ENCODE measurements at places on chromosomes 3 and 15. TPM values are rescaled to one million over a fixed set of nuclear protein-coding genes. Genes with fewer than 3 reads are reported as not detected.

ATP13A5 gene
- not detected for total RNA-seq

NME9 gene
- total RNA-seq, result not detected

WDR93 gene
- total RNA-seq, result not detected

- no peaks in the 10 kb centered on the region for H3K27me3 ChIP-seq
- no peaks in the 10 kb centered on the region for H3K4me1 ChIP-seq
- no peak overlapping the region for H3K27ac ChIP-seq
- H3K36me3 ChIP-seq, result no peaks in the 10 kb centered on the region
- no peak overlapping the region for H3K4me3 ChIP-seq
- no peak for DNase-seq
Observed at GRCh38 chr3:14542656-14543055, 2.5 kb upstream of the GRIP2 start.

SCAANT1 gene
- total RNA-seq, result not detected

TPRG1 gene
- 7.4 TPM for total RNA-seq

DNA sequence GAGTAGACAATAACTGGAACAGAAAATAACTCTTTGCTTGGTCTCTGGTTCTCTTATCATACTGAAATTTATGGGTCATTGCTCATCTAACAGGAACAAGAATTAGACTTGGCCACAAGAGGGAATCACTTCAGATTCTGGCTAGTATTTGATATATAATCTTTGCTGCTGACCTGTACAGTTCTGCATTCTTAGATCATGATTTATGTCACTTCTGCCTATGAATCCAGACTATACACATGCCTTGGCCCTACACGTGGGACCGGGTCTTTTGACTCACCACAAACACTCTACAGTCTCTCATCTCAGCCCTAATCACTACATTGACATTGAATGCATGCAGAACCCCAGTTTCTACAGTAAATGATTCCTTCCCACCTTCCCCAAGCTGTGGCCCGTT is 162.5 kb upstream of the SOX2 start:
- no peaks in the 10 kb centered on the region for H3K36me3 ChIP-seq
- H3K27ac ChIP-seq, result no peak overlapping the region
- H3K4me1 ChIP-seq, result no peaks in the 10 kb centered on the region
- DNase-seq, result no peak

- no peak overlapping the region for H3K4me3 ChIP-seq
- H3K27ac ChIP-seq, result no peak overlapping the region
- DNase-seq, result no peak
- no peaks in the 10 kb centered on the region for H3K4me1 ChIP-seq
- no peaks in the 10 kb centered on the region for H3K36me3 ChIP-seq
Observed at GRCh38 chr3:61425356-61425755, 136.0 kb upstream of the PTPRG start.

IQGAP1 gene
- 340 TPM for total RNA-seq

GRCh38 chr3:168497183-168497582 is 401.5 kb upstream of the GOLIM4 start:
- H3K27me3 ChIP-seq, result no peaks in the 10 kb centered on the region
- H3K4me1 ChIP-seq, result peaks cover 3% of the 10 kb centered on the region

LRRC31 gene
- not detected for total RNA-seq

WDR53 gene
- 6.7 TPM for total RNA-seq

C3orf20 gene
- total RNA-seq, result not detected

- peaks cover 9% of the 10 kb centered on the region for H3K36me3 ChIP-seq
- no peak overlapping the region for H3K4me3 ChIP-seq
- no peak overlapping the region for H3K27ac ChIP-seq
Observed at GRCh38 chr15:88031461-88031860, 225.1 kb downstream of the NTRK3 start.

DNA sequence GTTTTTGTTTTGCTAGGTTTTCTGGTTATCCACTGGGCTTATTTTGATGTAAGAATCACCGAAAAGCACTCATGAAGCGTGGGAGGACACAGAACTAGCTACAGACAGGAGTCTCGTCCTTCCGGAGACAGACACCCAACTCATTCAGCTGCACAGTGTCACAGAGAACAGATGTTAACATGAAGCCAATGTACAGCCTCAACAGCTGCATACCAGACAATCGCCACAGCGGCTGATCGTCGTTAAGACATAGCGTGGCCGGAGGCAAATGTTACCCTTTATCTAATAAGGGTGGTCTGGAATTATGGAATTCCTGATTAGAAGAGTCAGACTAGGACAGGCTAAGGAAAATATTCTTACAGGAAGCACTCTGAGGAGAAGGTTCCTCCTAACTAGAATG is 1.1 kb upstream of the PYGO1 start:
- no peak overlapping the region for H3K27ac ChIP-seq
- no peaks in the 10 kb centered on the region for H3K27me3 ChIP-seq
- no peak overlapping the region for H3K4me3 ChIP-seq
- H3K36me3 ChIP-seq, result no peaks in the 10 kb centered on the region
- no peak for DNase-seq
